ENCODE measurements at places on chromosomes 5 and 9. TPM values are rescaled to one million over a fixed set of nuclear protein-coding genes. Genes with fewer than 3 reads are reported as not detected.

The EFNA5 gene
- 21.3 TPM for total RNA-seq

The HEMGN gene
- not detected for total RNA-seq

The WASHC1 gene
- total RNA-seq: 3.3 TPM

The ANKRD18A gene
- total RNA-seq: 3.1 TPM

The CDC20B gene
- total RNA-seq: not detected

The DMGDH gene
- not detected for total RNA-seq

The FNIP1 gene
- 24.6 TPM for total RNA-seq

The UNC13B gene
- total RNA-seq: 31.8 TPM

The SEMA5A gene
- total RNA-seq: 31.7 TPM

The APBA1 gene
- total RNA-seq: 12.3 TPM

The CATSPER3 gene
- not detected for total RNA-seq

The CCL28 gene
- 24.8 TPM for total RNA-seq

The EQTN gene
- total RNA-seq: 0.97 TPM

DNA sequence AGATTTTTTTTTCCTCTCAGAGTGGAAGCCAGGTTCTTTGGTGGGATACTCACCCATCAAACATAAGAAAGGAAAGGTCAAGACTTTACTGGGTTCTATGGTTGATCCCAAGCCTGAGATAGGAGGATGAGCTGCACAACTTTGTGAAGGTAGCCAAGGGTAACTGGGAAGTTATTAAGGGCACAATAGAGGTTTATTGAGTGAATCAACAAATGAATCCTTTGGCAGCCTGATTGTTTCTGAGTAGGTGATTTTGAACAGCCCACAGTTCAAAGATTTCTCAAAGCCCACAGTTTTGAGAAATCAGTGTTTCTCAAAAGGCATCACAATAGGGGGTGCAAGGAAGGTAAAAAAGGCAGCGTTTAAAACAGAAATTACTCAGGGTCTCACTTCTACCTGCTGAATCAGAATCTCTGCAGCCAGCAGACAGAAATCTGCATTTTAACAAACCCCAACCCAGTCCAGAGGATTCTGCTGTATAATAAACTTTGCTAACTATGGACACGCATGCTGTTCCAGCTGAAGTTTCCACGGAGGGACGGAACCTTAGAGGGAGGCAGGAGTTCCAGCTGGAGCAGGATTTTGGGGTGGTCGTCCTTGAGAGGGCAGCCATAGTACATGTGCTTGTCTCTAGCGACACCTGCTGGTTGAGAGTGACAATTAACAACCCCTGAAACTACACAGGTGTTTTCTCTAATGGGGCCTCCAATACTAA, 32.7 kb upstream of the FSD1L start:
- peak; percentile 65 for DNase-seq

DNA sequence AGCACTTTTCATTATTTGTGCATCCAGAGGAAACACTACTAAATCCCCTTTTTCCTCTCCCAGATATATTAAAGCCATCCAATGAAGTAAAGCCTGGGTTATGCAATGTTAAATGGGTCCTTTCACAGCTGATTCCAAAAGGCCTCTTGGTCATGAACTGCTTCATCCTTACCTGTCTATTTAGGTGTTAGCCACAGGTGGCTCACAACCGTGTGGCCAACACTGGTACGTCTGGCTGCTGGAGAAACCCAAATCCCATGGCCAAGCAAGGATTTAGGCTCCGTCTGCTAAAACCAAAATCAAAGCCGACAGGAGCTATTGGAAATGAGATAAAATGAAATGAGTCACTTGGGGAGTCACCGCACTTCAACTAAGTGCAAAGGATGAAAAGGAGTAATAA, 193.9 kb downstream of the ADCY2 start:
- DNase-seq: no peak

DNA sequence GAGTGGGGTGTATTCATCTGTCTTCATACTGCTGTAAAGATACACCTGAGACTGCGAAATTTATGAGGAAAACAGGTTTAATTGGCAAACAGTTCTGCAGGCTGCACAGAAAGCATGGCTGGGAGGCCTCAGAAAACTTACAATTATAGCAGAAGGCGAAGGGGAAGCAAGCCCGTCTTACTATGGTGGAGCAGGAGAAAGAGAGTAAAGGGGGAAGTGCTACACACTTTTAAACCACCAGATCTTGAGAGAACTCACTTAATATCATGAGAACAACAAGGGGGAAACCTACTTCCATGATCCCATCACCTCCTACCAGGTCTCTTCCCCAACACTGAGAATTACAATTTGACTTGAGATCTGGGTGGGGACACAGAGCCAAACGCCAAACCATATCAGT, 12.5 kb upstream of the NREP start:
- no peak for DNase-seq

- no peak for DNase-seq
Measured at GRCh38 chr5:63953217-63953616, 9.0 kb downstream of the HTR1A start.

- no peak for DNase-seq
Measured at GRCh38 chr5:6452622-6453504, 4.2 kb downstream of the UBE2QL1 start.

DNA sequence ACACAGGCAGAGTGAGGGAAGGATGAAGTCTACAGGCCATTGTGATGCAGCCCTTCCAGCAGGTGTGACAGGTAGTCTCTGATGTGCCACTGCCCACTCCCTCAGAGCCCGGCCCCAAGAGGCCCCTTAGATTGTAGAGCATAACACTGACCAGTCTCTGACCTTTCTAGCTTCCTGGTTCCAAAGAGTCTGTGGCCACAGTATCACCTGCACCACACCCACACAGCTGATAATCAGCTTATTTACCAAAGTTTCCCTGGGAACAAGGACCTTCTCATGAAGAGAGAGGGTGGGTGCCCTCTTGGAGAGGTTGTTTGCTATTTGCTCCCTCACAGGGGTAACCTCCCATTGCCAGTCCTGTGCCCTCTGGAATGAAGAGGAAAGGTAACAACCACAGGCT, 11.0 kb upstream of the ACER2 start:
- no peak for DNase-seq

DNA sequence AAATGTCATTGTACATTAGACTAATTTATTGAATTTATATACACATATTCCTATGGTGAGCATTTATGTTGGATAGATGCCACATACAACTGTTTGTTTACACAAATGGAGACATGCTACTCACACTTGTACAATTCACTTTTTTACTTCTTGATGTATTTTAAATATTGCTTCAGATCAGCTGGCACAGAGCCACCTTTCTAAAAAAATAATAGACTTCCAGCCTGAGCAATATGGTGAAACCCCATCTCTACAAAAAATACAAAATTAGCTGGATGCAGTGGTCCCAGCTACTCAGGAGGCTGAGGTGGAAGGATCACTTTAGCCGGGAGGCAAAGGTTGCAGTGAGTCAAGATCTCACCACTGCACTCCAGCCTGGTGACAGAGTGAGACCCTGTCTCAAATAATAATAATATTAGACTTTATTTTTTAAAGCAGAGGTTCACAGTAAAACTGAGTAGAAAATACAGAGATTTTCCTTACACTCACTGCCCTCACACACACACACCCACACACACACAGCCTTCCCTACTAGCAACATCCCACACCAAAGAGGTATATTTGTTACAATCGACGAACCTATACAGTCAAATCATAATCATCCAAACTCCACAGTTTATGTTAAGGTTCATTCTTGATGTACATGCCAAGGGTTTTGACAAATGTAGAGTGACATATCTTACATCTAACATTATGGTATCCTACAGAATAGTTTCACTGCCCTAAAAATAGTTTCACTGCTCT, 16.5 kb upstream of the ADRB2 start:
- DNase-seq: no peak

- DNase-seq: no peak
Measured at GRCh38 chr5:124847907-124848306, 101.5 kb upstream of the ZNF608 start.

DNA sequence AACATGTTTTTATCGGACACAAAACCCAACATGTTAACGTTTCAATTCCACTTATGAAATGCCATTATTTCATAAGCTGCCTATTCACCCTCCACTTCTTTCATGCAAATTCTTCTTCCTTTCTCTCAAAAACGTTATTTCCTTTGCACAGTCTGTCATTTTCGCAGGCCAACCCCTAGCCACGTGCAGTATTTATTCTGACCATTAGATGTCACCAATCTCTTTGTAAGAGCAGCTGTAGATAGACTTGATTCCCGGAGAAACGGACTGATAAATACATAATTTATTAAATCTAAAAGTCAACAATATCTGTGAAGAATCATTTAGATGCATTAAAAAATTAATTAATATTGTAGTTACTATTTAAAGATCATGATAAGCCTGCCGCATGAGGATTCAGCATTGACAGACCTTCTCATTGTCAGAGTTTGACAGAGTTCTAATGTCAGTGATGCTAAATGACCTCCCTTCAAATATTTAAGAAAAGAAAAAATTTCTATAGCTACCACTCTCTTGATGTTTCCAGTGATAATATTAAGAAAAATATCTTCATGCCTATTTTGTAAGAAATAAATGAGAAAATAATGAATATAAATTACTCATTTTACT, 933.6 kb downstream of the CDH12 start:
- no peak for DNase-seq

DNA sequence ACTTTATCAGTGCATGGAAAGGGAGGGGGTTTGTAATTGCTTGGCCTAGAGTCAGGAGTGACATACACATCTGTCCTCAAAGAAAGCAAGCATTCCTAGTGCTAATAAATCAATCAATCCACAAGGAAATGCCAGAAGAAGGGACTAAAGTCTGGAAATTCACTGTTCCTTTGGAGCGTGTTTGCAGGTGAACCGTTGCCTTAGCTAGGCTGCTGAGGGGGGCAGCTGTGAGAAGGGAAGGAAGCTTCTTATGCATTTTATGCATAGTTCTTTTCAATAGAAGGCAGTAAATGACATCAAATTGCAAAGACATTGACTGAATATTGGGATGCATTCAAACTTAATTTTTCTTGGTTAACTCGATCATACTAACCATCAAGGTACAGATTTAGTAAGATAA, 1092.5 kb upstream of the SEMA6A start:
- no peak for DNase-seq

DNA sequence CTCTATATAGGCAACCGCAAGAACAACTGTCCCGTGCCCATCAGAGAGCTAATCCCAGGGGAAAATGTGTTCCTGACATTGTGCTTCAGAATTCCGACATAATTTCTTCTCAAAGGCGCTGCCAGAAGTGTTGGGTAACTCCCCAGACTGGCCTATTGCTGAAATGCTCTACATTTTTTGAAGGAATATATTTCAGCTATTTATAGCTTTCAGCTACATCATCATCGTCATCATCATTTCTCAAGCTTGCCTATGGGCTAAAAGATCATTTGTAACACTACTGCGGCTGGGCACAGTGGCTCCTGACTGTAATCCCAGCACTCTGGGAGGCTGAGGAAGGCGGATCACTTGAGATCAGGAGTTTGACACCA, 49.7 kb downstream of the MYO10 start:
- DNase-seq: no peak

- no peak for DNase-seq
Measured at GRCh38 chr5:115160975-115161475, 8.7 kb downstream of the TRIM36 start.

DNA sequence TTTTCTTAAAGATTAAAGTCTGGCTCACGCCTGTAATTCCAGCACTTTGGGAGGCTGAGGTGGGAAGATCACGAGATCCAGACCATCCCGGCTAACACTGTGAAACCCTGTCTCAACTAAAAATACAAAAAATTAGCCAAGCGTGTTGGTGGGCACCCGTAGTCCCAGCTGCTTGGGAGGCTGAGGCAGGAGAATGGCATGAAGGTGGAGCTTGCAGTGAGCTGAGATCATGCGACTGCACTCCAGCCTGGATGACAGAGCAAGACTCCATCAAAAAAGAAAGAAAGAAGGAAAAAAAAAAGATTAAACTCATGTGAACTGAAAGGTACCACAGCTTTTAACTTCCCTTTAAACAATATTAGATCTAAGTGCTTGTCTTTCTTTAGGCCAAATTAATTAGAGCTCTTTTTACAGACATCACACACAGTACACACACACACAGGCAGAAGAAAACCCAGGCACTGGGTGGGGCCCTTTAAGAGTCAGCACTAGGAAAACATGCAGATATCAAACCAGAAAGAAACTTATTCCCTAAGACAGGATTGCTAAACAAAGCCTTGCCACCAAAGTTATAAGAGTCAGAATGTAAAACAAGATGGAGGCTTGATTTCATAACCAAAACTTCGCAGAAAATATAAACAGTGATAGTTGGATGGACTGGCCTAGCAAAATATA, 29.3 kb upstream of the UHRF2 start:
- no peak for DNase-seq

GRCh38 chr5:170216257-170216864, 16.4 kb upstream of the C5orf58 start:
- DNase-seq: no peak

GRCh38 chr5:150408231-150408943, 4.3 kb downstream of the CD74 start:
- DNase-seq: no peak

DNA sequence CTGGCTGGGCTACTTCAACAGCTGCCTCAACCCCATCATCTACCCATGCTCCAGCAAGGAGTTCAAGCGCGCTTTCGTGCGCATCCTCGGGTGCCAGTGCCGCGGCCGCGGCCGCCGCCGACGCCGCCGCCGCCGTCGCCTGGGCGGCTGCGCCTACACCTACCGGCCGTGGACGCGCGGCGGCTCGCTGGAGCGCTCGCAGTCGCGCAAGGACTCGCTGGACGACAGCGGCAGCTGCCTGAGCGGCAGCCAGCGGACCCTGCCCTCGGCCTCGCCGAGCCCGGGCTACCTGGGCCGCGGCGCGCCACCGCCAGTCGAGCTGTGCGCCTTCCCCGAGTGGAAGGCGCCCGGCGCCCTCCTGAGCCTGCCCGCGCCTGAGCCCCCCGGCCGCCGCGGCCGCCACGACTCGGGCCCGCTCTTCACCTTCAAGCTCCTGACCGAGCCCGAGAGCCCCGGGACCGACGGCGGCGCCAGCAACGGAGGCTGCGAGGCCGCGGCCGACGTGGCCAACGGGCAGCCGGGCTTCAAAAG, 36.9 kb upstream of the TTC1 start:
- DNase-seq: no peak

- no peak for DNase-seq
Measured at GRCh38 chr5:96636594-96636993, 25.6 kb upstream of the CAST start.

- no peak for DNase-seq
Measured at GRCh38 chr9:97046228-97046627, 7.3 kb upstream of the CTSV start.

DNA sequence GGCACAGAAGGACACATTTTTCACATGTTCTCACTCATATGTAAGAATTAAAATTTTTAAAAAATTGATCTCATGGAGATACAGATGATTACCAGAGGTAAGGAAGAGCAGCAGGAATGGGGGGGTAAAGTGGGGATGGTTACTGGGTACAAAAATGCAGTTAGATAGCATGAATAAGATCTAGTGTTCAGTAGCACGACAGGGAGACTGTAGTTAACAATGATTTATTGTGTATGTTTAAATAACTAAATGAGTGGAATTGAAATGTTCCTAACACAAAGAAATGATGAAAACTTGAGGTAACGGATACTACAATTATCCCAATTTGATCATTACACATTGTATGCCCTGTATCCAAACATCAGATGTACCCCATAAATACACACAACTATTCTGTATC, 15.2 kb upstream of the TGFBI start:
- no peak for DNase-seq

GRCh38 chr9:93612052-93612795, 35.8 kb downstream of the PHF2 start:
- DNase-seq: no peak
